Right ventricle myocardium inferior (tissue), 1 donor: ENCODE measurements at places on chromosomes 11 and 22. TPM values are rescaled to one million over a fixed set of nuclear protein-coding genes. Genes with fewer than 3 reads are reported as not detected.
A peak's percentile ranks its signal among the peaks of the same experiment; 100 is the strongest.

DNA sequence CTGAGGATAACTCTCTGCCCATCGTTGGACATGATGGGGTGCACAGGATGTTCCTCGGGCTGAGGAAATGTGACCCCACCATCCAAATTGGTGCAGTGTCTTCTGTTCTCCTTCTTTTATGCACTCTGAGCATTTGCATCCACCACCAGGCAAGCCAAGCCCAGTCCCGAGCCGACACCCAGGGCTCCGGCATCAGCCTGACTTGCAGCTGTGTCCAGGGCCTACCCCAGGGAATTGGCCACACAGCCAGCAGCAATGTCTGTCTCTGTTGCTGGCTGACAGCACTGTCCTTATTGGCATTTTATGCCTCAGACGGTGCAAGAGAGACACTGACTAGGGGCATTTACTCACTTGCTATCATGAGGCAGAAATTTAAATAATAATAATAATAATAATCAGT, 25.4 kb upstream of the CPT1A start:
- DNase-seq, result peak; percentile 57

DNA sequence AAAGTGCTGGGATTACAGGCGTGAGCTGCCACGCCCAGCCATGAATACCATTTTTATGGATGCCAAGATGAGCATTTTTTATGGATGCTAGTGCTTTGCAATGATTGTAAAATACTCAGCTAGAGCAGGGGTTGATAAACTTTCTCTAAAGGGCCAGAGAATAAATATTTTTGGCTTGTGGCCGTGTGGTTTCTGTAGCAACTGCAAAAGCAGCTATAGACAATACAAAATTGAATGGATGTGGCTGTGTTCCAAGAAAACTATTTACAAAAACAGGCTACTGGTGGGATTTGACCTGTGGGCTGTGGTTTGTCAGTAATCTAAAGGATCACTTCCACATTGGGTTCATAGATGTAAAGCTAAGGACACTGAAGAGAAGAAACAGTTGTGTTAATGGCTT, 56.0 kb downstream of the COMMD9 start:
- no peak for DNase-seq

- DNase-seq, result no peak
Measured at GRCh38 chr11:14636119-14636518, 7.5 kb upstream of the PDE3B start.

- no peak for DNase-seq
Measured at GRCh38 chr11:23924226-23924625, 572.6 kb upstream of the LUZP2 start.

Gene SNX19
- total RNA-seq, result 54.9 TPM

DNA sequence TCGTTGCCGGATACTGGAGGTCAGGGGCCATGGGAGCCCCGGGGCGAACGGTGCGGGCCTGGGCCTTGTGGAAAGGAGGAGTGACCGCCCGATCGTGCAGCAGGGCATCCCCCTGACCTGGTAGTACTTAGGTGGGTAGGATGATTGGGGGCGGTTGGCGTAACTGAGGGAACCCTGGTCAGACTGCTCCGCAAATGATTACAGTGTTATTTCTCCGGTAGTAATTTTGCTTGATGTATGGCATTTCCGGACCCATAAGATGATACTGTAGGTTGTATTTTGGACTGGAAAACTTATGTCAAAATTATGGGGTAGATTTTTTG, 762 bp downstream of the MTMR3 start:
- DNase-seq, result no peak

Gene OR5AN1
- total RNA-seq, result not detected

DNA sequence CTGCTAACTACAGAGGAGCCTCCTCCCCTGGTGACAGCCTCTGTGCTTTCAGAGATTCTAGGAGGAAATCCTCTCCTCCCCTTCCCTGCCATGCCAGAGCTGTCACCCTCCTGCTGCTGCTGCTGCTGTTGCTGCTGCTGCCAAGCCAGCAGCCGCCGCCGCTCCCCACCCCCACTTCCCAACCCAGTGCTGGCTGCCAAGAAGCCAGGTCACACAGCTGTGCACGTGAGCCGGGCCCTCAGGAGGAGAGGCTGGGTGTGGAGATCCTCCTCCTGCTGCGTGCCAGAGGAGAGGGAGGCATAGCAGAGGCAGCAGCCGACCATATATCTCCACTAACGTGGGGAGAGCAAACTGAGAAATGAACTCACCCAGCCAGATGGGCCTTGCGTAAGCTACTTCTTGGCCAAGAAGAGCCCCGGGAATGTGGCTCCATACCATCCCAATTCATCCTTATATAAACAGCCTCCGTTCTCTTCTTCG, 12.4 kb downstream of the CRY2 start:
- peak; percentile 94 for DNase-seq

DNA sequence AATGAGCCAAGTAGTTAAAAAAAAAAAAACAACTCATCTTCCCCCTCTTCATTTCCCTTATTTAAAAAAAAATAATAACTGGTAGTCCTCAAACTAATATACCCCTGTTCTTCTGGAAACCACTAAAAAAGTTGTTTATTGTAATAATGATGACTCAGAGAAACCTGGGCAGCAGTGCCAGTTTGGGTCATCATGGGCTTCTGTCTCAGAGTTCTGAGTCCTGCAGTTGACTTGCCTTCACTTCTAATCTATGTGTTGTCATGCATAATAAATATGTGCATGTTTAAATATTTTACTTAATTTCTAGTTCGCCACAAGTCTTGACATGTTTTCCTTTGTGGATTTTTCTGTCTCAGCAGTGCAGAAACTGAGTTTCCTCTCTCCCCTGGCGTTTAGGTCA, 46.8 kb downstream of the PPP2R1B start:
- no peak for DNase-seq
